ENCODE measurements at places on chromosomes 5 and 9. TPM values are rescaled to one million over a fixed set of nuclear protein-coding genes. Genes with fewer than 3 reads are reported as not detected.

WDR36 gene
- 44.0 TPM for total RNA-seq

NEUROG1 gene
- total RNA-seq, result not detected

GRAMD2B gene
- total RNA-seq, result 0.31 TPM

ANKRD33B gene
- total RNA-seq, result 7.4 TPM

GCNT4 gene
- total RNA-seq, result 63.2 TPM

DIPK1B gene
- 69.9 TPM for total RNA-seq

SLC6A19 gene
- 1.0 TPM for total RNA-seq

Data from G401 (cell line).